ENCODE measurements at places on chromosomes 3 and 15.

DNA sequence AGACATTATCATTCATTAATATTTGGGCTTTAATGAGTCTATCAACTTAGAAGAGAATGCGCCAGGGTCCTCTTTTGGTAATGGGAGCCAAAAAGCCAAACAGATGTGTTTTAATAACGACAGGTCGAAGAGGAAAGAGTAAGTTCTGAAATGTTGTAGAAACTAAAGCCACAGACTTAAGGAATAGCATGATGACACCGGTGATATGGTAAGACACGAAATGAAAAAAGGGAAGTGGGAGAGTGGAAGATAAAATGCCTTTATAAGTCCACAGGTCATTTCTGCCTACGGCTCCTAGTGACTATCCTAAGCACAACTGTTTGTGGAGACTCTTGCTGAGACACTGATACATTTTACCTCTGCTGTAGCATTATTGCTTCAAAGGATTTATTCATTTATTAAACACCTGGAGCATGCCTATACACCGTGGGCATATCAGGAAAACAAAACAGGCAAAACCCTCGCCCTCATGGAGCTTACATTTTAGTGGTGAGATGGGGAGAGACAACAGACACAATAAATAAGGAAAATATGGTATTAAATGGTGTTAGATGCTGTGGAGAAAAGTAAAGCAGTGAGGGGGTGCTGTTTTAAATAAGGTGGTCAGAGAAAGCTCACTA is 11.7 kb upstream of the CD47 start:
- no peak for DNase-seq

- no peak for DNase-seq
Observed at GRCh38 chr3:43185274-43185982, 79.5 kb upstream of the POMGNT2 start.

GRCh38 chr3:8529181-8529637 is 27.6 kb downstream of the LMCD1 start:
- no peak for DNase-seq

GRCh38 chr3:26623419-26624208 is 1.0 kb downstream of the LRRC3B start:
- DNase-seq, result no peak

- peak; percentile 13 for DNase-seq
Observed at GRCh38 chr3:13346481-13347389, 73.4 kb downstream of the NUP210 start.

DNA sequence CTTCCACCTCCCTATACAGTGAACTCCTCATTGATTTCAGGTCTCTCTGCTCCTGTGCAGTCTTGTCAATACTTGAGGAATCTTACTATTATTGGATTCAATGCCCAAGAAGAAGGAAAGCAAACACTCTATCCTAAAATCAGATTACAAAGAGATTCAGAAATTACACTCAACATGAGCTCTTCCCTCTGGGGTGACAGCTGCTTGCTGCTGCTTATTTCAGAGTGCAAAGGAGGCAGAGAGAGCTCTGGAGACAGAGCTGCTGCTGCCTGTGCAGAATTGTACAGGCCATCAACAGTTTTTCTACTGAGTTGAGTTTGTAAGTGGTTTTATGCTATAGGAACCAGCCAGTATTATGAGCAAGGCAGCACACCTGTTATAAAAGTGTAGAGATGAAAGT is 7.1 kb downstream of the RYR3 start:
- DNase-seq, result peak; percentile 17

- peak; percentile 86 for DNase-seq
Observed at GRCh38 chr3:72152551-72153476, 367.9 kb upstream of the PROK2 start.

GRCh38 chr15:63176302-63176701 is 13.1 kb upstream of the RAB8B start:
- no peak for DNase-seq

- no peak for DNase-seq
Observed at GRCh38 chr3:133561679-133562078, 11.8 kb upstream of the CDV3 start.

DNA sequence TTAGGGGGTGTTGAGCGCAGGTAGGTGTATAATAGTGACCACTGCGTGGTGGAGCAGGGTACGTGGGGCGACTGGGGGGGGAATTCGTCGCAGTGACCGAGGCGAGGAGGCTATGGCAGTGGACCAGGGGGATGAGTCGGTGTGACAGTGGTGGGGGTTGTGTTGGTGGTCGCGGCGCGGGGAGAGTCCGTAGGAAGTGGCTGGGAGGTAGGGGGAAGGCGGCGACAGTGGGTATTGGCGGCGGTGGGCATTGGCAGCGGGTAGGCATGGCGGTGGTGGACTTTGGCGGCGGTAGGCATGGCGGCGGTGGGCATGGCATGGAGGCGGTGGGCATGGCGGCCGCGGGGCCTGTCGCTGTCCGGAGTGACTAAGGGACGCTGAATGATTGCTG is 739 bp downstream of the SNRPN start:
- DNase-seq, result no peak

GRCh38 chr15:43314171-43314570 is 16.2 kb downstream of the LCMT2 start:
- no peak for DNase-seq

DNA sequence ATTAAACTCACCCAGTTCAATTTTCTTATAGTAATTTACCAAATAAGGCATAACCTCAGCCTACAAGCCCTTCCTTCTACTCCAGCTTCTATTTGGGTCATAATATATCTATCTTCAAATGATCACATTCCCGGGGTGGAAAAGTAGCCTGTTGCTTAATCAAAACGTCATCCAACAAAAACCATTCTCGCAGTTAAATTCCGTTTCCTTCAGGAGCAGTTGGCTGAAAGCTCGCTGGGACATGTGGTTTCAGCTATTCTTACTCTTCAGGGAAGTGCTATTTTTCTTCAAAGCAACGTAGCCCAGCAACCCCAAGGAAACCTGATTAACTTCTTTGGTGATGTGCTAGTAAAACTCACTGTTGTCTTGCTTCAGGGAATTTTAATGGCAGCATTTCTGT is 59.6 kb downstream of the MAGI1 start:
- DNase-seq, result no peak

DNA sequence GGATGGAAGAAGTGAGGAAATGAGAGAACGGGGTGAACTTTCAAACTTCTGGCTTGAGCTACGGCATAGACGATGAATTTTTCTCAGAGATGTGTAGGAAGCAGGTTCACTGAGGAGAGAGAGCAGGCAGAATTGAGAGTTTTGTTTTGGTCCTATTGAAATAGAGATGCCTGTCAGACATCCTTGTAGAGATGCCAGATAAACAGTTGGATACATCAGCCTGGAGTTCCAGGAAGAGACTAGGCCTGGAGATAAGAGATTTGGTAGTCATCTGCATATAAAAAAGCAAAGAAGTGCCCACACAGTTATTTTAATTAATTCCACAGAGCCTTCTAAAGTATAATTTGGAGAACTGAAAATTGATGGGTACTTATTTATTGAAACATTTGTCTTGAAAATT is 495.6 kb downstream of the IL5RA start:
- DNase-seq, result no peak

DNA sequence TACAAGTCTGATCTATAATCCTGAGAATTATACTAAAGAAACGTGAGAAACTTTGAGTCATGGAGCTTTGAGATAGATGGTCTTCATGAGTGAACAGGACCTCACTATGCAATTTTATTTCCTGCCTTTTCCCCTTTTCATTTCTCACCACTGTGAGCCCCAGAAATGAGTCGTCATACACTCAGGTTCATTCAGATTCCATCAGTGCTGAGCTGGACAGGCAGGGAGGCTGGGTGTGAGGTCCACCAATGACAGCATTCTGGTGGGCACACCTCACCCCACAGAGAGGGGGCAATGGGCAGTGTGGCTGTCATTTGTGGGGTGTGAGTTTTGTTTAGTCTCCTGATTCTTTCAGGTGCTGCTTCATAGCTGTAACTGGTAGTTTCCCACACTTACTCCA is 16.9 kb downstream of the TIGIT start:
- no peak for DNase-seq

GRCh38 chr15:64282701-64283100 is 73.3 kb downstream of the CSNK1G1 start:
- DNase-seq, result no peak

GRCh38 chr3:66353530-66353929 is 132.7 kb downstream of the SLC25A26 start:
- no peak for DNase-seq

DNA sequence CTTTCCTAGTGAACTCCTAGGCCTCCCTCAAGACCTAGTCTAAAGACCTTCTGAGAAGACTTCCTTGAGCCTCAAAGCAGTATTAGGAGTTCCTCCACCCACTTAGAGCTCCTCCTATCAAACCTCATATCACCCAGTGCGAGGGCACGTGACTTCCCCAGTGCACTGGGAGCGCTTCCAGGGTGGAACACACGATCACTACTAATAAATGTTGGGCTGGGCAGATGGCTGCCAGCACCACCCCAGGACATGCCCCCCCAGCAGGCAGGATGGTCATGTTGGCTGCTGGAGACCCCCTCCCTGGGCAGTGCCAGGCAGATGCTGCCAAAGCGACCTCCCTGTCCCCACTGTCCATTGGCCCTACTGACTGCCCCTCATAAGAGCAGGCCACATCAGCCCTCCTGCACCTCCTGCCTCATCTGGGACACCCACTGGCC is 8.5 kb upstream of the PLXND1 start:
- no peak for DNase-seq

DNA sequence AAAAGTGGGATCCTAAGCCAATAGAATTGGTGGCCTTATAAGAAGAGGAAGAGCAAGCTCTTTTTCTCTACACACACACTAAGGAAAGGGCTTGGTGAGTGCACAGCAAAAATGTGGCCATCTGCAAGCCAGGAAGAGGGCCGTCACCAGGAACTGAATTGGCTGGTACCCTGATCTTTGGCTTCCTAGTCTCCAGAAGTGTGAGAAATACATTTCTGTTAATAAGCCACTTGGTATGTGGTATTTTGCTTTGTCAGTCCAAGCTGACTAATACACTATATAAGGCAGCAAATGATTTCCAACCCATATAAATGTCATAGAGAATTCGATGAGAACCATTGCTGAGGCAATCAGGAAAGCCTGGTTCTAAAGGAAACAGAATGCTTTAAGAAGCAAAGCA is 816.3 kb upstream of the SEMA6D start:
- DNase-seq, result no peak

- DNase-seq, result no peak
Observed at GRCh38 chr15:70535071-70535954, 228.0 kb downstream of the UACA start.

DNA sequence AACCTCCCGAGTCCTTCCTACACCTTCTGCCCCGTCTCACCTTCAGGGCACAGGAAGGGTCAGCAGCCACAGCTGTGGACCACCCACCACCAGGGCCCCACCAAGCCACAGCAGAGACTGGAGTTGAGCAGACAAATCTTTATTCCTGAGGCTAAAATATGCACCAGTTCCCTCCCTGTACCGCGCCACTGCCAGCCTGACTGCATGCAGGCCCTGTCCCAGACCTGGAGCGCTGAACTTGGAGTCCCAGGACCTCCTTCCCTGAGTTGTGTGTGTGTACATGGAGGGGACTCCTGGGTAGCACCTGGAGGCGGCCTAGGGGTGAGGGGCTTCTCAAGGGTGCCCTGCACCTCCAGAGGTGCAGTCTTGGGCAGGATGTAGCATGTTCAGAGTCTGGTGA is 4.0 kb upstream of the TMEM89 start:
- no peak for DNase-seq

GRCh38 chr3:146653978-146654377 is 48.8 kb upstream of the PLSCR5 start:
- DNase-seq, result no peak

DNA sequence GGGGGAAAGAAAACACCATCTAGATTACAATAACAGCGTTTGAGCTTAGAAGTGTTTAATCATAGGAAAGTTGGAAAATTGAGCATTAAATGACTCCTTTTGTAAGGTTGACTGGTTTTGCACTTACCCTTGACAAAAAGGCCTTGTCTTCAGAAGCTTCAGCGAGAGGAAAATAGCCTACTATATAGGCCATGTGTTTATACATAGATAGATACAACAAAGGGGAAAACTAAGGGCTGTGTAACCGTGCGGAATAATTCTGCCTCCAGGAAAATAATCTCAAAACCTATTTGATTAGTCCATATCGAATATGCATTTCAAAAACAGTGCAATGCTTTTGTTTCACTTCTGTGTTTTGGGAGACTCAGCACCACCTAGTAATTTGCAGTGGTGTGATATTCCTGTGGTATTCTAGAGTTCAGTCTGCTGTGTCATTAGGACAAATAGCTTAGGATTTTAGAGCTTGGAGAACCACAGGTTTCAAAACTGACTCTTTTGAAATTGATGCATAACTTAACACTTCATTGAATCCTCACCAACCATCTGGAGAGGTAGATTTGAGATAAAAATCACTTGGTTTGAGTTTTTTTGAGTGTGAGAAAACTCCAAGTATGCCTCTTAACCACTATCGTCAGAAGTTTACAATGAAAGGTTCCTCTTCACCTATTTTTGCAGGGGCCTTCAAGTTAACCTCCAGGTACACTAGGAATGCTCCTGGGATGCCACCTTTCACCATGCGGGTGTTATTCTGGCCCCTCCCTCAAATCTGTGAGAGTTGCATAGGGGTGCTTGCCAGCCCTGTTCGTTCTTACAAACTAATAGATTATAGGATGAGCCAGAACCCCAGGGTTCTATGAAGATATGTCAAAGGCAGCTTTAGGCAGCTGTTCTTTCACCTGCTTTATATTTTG is 1.9 kb downstream of the ARHGAP31 start:
- DNase-seq, result no peak

- DNase-seq, result no peak
Observed at GRCh38 chr15:52428297-52428696, 100.4 kb downstream of the MYO5A start.

DNA sequence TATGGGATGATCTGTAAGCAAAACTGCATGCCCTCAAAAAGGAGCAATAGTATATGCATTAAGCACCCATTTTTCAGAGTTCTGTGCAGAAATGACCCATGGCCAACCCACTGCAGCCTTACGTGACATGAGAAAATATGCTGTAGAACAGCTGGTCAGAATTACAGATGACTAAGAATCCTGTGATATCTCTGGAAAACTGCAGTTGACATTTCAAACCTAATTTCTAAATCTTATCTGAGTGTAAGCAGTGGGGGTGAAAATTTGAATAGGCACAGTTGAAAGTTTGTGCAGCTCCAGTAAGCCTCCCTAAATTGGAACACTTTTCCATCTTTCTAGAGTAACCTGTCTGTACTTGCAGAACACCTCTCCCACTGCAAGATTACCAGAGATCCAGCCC is 28.7 kb upstream of the COL6A6 start:
- no peak for DNase-seq

GRCh38 chr15:101523560-101523940 is 34.0 kb upstream of the PCSK6 start:
- DNase-seq, result no peak

DNA sequence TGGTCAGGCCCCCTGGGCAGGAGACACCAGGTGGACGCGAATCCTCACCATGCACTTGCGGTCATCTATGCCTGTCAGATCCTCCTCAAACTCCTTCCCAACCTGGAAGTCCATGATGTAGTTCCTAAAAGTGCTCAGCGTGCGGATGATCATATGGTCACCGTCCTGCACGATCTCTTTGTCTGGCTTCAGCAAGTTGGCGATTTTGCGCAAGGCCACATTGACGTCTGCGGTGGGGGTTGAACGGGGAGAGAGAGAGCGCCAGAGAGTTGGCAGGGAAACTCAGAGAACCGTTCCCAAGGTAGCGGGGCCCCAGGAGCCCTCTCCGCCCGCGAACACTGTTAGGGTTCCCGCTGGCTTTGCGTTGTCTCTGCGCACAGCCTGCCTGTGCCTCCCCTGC is 809 bp downstream of the RBP1 start:
- no peak for DNase-seq

- DNase-seq, result no peak
Observed at GRCh38 chr3:102748646-102749045, 313.8 kb downstream of the ZPLD1 start.
